Fibroblast of villous mesenchyme (primary cell): ENCODE measurements at places on chromosomes 12 and 14. TPM values are rescaled to one million over a fixed set of nuclear protein-coding genes. Genes with fewer than 3 reads are reported as not detected.

The NEDD8 gene
- total RNA-seq, result 114 and 128 TPM in 2 replicates

The INHBC gene
- under 0.01 TPM in 1 of 2 replicates, not detected in the other for total RNA-seq

The NGB gene
- total RNA-seq, result not detected in 2 replicates

The BHLHE41 gene
- total RNA-seq, result 6.8 and 8.2 TPM in 2 replicates

The PIP4K2C gene
- total RNA-seq, result 21.3 and 33.2 TPM in 2 replicates

The CCT2 gene
- 250 and 330 TPM in 2 replicates for total RNA-seq

The GRIN2B gene
- under 0.01 TPM in 1 of 2 replicates, not detected in the other for total RNA-seq

The FCF1 gene
- total RNA-seq, result 22.5 and 24.2 TPM in 2 replicates

The TAS2R43 gene
- 3.5 and 4.5 TPM in 2 replicates for total RNA-seq

The CAPZA3 gene
- not detected in 2 replicates for total RNA-seq

The TXNRD1 gene
- 352 and 747 TPM in 2 replicates for total RNA-seq

The TM9SF1 gene
- total RNA-seq, result 64.4 and 96.3 TPM in 2 replicates

The CINP gene
- total RNA-seq, result 50.3 and 51.8 TPM in 2 replicates

The TPPP2 gene
- total RNA-seq, result not detected in 2 replicates

The CSRNP2 gene
- total RNA-seq, result 23.2 and 25.9 TPM in 2 replicates

The DACT1 gene
- 6.9 and 35.8 TPM in 2 replicates for total RNA-seq

The MGST1 gene
- 92.8 and 169 TPM in 2 replicates for total RNA-seq

The SERPINA12 gene
- total RNA-seq, result not detected in 2 replicates

The SLC39A5 gene
- total RNA-seq, result not detected in 2 replicates

The LPAR5 gene
- not detected in 2 replicates for total RNA-seq

The TNS2 gene
- 36.7 and 46.1 TPM in 2 replicates for total RNA-seq

The FAM186B gene
- under 0.01 TPM in 2 replicates for total RNA-seq

The PRKAB1 gene
- 13.2 and 16.0 TPM in 2 replicates for total RNA-seq

The OAS1 gene
- total RNA-seq, result under 0.01 and 0.86 TPM in 2 replicates

The ZFYVE26 gene
- 26.4 and 27.6 TPM in 2 replicates for total RNA-seq

The FAM90A1 gene
- under 0.01 TPM in 1 of 2 replicates, not detected in the other for total RNA-seq

The ANKRD33 gene
- not detected in 2 replicates for total RNA-seq

The ZNF891 gene
- total RNA-seq, result 0.86 and 0.97 TPM in 2 replicates

The CYP46A1 gene
- under 0.01 TPM in 2 replicates for total RNA-seq

The KRT81 gene
- total RNA-seq, result not detected in 2 replicates

The ULK1 gene
- total RNA-seq, result 9.3 and 11.7 TPM in 2 replicates
